ENCODE measurements at places on chromosomes 5 and 9. TPM values are rescaled to one million over a fixed set of nuclear protein-coding genes. Genes with fewer than 3 reads are reported as not detected.

Gene PDE6A
- 0.58 TPM for total RNA-seq

Gene FCN2
- total RNA-seq: not detected

GRCh38 chr5:154236536-154237375 is 46.2 kb downstream of the GALNT10 start:
- no peak for DNase-seq

GRCh38 chr5:169626779-169627178 is 10.3 kb upstream of the DOCK2 start:
- peak; percentile 92 for DNase-seq

- DNase-seq: peak; percentile 4
Observed at GRCh38 chr5:19739671-19740070, 248.3 kb downstream of the CDH18 start.

DNA sequence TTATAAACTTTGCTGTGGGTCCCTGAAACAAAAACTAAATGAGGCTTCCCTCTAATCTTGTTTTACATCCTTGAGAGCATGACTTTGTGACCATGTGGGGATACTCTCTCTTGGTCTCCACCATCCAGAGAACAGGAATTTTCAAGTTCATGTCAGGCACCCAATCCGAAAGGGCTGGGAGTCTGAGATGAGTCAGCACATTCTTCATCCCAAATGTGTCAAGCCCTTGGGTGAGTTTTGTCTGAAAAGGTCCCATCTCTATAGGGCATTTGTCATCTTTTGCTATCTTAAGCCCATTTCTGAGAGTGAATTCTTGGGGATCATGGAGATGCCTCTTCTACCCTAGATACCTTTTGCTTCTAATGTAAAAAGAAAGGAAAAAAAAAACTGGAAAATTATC is 26.9 kb upstream of the RAPGEF6 start:
- peak; percentile 6 for DNase-seq
